ENCODE measurements at places on chromosomes 2 and 18.

- H3K36me3 ChIP-seq, result no peaks in the 10 kb centered on the region
- no peak overlapping the region for H3K4me3 ChIP-seq
- H3K4me1 ChIP-seq, result peaks cover 7% of the 10 kb centered on the region
Measured at GRCh38 chr2:85827879-85828569, 60.8 kb downstream of the ST3GAL5 start.

DNA sequence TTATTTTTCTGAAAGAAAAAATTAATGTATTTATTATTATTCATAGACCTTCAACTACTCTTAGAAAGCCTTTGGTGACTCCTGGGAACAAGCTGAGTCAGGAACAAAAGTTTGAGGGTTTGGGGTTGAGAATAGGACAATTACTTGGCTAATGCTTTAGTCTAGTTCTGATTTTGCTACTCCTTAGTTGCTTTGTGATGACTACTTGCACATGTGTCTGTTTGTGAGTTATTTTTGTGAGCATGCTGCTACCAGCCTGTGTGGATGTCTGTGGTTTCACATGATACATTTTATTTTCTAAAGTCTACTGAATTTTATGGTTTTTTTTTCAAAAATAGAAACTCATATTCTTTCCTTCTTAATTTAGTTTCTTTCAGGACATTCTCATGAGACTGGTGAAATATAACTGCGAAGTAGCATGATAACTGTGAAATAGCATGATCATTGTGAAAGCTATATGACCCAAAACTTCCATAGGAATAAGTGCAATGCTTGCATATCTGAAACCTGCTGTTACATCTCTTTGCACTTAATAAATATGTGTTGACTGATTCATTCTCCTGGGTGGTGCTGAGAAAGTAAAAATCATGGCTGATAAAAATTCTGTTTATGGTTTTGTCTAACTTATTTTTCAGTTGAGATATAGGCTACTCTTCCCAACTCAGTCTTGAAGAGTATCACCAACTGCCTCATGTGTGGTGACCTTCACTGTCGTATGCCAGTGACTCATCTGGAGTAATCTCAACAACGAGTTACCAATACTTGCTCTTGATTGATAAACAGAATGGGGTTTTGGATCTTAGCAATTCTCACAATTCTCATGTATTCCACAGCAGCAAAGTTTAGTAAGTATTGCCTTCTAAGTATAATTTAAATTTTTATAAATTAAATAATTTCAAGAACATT lies 17.9 kb upstream of the IL18R1 start:
- DNase-seq, result no peak
- H3K4me1 ChIP-seq, result no peaks in the 10 kb centered on the region
- H3K27me3 ChIP-seq, result peaks cover 6% of the 10 kb centered on the region
- no peak overlapping the region for H3K4me3 ChIP-seq

DNA sequence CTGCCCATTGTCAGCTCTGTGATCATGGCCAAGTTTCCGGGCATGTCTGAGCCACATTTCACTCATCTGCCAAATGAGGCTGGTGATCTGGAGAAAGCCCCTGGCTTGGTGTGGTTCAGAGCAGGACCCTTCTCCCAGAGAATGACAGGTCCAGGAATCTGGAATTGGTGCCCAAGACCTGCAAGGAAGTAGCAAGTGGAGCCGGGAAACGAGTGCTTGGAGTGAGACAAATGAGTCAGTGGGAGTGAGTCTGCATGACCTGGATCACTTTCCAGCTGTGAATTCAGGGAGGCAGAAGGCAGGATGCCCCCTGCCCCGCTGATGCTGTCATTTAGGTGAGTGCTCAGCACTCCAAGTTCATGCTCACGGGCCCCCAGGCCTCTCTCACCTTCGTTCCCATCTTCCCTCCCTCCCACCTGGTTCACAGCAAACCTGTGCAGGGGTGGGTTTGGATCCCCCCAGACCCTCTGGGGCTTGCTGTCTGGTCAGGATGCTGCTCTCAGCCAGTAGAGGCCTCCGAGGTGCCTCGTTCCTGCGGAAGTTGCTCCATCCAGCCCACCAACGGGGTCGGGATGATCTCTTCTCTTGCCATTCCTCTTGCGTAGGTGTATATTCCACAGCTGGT lies 104.4 kb downstream of the INHBB start:
- H3K4me1 ChIP-seq, result no peaks in the 10 kb centered on the region
- no peak overlapping the region for H3K4me3 ChIP-seq
- no peaks in the 10 kb centered on the region for H3K27me3 ChIP-seq
- H3K27ac ChIP-seq, result no peak overlapping the region
- DNase-seq, result no peak

- H3K4me3 ChIP-seq, result no peak overlapping the region
- no peak for DNase-seq
- H3K27me3 ChIP-seq, result no peaks in the 10 kb centered on the region
- H3K36me3 ChIP-seq, result no peaks in the 10 kb centered on the region
- no peaks in the 10 kb centered on the region for H3K4me1 ChIP-seq
- H3K27ac ChIP-seq, result no peak overlapping the region
Measured at GRCh38 chr2:58416696-58417095, 175.6 kb upstream of the FANCL start.

- H3K4me1 ChIP-seq, result peaks cover 15% of the 10 kb centered on the region
- H3K4me3 ChIP-seq, result peak within 1 kb of the TSS; percentile 52
- H3K27ac ChIP-seq, result no peak within 1 kb of the TSS
- H3K27me3 ChIP-seq, result peaks cover 71% of the 10 kb centered on the region
- no peaks in the 10 kb centered on the region for H3K36me3 ChIP-seq
Measured at GRCh38 chr2:152098496-152099366, at the start of gene CACNB4. CACNB4 (minus strand) TSS chr2:152099044.

- no peaks in the 10 kb centered on the region for H3K27me3 ChIP-seq
- no peak overlapping the region for H3K4me3 ChIP-seq
- peaks cover 12% of the 10 kb centered on the region for H3K4me1 ChIP-seq
Measured at GRCh38 chr2:201833781-201834180, 27.4 kb downstream of the CDK15 start.

- peaks cover 18% of the 10 kb centered on the region for H3K27me3 ChIP-seq
- H3K36me3 ChIP-seq, result no peaks in the 10 kb centered on the region
- DNase-seq, result no peak
- no peak overlapping the region for H3K4me3 ChIP-seq
- H3K27ac ChIP-seq, result no peak overlapping the region
- H3K4me1 ChIP-seq, result no peaks in the 10 kb centered on the region
Measured at GRCh38 chr2:70440621-70441020, 113.0 kb downstream of the TGFA start.

DNA sequence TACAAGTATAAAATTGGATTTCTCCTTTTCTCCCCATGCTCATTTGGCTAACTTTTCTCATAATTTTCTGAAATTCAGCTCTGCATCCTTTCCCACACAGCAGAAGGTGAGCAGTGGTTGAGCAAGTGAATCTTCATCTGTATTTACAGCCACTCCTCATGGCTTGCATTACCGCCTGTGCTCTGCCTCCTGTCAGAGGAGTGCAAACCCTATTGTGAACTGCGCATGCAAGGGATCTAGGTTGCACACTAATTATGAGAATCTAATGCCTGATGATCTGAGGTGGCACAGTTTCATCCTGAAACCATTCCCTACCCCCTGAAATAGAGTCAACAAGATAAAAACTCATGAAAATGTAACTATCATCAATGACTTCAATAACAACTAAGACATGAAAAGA lies 20.0 kb downstream of the ME2 start:
- H3K27me3 ChIP-seq, result no peaks in the 10 kb centered on the region
- H3K4me3 ChIP-seq, result no peak overlapping the region
- DNase-seq, result no peak
- no peak overlapping the region for H3K27ac ChIP-seq
- peaks cover 20% of the 10 kb centered on the region for H3K36me3 ChIP-seq

- no peaks in the 10 kb centered on the region for H3K36me3 ChIP-seq
- peaks cover 19% of the 10 kb centered on the region for H3K4me1 ChIP-seq
- DNase-seq, result peak; percentile 33
- peak overlapping the region; percentile 90 for H3K4me3 ChIP-seq
- peak overlapping the region; percentile 92 for H3K27ac ChIP-seq
- H3K27me3 ChIP-seq, result no peaks in the 10 kb centered on the region
Measured at GRCh38 chr2:224584111-224584784, 915 bp downstream of the CUL3 start.

GRCh38 chr2:88832992-88833389 lies 141.5 kb downstream of the RPIA start:
- peaks cover 57% of the 10 kb centered on the region for H3K27me3 ChIP-seq
- no peaks in the 10 kb centered on the region for H3K4me1 ChIP-seq
- no peaks in the 10 kb centered on the region for H3K36me3 ChIP-seq
- no peak overlapping the region for H3K4me3 ChIP-seq
- DNase-seq, result no peak
- no peak overlapping the region for H3K27ac ChIP-seq

DNA sequence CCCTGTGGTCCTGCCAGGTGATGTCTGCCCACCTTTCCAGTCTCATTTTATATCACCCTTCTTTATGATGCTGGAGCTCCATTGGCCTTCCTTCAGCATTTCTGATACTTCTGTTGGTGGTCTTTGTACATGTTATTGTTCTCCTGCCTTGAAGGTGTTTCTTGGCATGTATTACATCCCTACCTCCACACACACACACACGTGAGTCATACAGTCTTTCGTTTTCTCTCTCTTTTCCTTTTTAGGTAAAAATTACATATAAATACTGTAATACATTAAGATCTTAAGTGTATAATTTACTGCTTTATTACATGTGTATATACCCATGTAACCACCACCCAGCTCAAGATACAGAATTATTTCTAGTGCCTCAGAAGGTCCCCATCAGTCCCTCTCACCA lies 10.2 kb upstream of the ADGRF3 start:
- no peaks in the 10 kb centered on the region for H3K27me3 ChIP-seq
- H3K27ac ChIP-seq, result peak overlapping the region; percentile 41
- DNase-seq, result no peak
- no peaks in the 10 kb centered on the region for H3K36me3 ChIP-seq
- H3K4me1 ChIP-seq, result peaks cover 33% of the 10 kb centered on the region
- H3K4me3 ChIP-seq, result no peak overlapping the region

DNA sequence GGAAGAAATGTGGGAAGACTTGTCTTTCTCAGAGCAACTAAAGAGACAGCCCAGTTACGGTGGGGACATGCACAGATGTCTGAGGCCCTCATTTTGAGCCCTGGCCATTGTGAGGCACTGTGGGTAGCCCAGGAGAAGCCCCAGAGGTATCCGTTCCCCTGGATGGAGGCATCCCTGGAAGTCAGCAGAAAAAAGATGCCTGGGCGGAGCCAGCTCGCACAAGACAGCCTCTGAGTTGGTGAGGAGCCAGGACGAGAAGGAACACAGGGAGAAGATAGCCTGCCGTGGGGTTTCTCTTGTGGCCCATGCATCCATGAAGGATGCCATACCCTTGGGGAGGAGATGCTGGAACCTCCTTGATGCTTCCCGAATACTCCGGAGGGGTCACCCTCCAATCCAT lies 56.9 kb upstream of the SEMA4C start:
- no peak for DNase-seq
- no peaks in the 10 kb centered on the region for H3K27me3 ChIP-seq
- no peak overlapping the region for H3K4me3 ChIP-seq
- peaks cover 15% of the 10 kb centered on the region for H3K4me1 ChIP-seq

GRCh38 chr2:159096901-159097300 lies 128.5 kb downstream of the TANC1 start:
- H3K27ac ChIP-seq, result no peak overlapping the region
- H3K4me3 ChIP-seq, result no peak overlapping the region
- H3K27me3 ChIP-seq, result no peaks in the 10 kb centered on the region
- H3K36me3 ChIP-seq, result no peaks in the 10 kb centered on the region
- no peak for DNase-seq

DNA sequence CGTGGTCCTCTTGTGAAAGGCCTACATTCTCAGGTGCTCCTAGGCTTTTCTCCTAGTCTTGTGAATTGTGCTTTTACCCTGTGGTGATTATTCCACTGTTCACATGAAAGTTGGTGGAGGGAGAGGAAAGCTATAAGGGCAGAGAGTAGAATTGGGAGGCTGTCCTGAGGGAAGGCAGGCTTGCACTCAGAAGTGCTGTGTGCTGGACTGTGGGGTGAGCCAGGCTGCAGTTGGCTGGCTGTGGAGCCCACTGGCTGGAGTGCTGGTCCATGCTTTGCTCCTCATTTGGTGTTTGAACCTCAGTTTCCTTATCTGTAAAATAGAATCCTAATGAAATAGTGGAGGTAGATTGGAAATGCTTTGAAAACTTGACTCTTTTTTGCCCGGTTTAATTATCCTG lies 21.3 kb downstream of the LIMS1 start:
- no peak for DNase-seq
- H3K4me1 ChIP-seq, result peaks cover 6% of the 10 kb centered on the region
- no peak overlapping the region for H3K27ac ChIP-seq
- H3K4me3 ChIP-seq, result no peak overlapping the region

DNA sequence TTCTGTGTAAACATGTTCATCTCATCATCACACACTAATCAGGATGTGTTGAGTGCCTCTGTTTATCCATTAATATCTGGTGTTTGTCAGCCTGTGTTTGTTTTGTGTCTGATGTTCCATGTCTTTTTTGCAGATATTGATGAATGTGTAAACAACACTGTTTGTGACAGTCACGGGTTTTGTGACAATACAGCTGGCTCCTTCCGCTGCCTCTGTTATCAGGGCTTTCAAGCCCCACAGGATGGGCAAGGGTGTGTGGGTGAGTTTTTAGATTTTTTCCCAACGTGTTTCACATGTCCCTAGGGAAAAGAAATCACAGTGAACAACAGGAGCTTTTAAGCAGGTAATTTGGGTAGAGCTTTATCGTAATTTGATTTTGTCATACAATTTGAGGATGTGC lies 133.7 kb upstream of the RASGRP3 start:
- no peaks in the 10 kb centered on the region for H3K4me1 ChIP-seq
- no peak overlapping the region for H3K27ac ChIP-seq
- H3K36me3 ChIP-seq, result no peaks in the 10 kb centered on the region
- no peak for DNase-seq
- H3K4me3 ChIP-seq, result no peak overlapping the region
- H3K27me3 ChIP-seq, result no peaks in the 10 kb centered on the region

DNA sequence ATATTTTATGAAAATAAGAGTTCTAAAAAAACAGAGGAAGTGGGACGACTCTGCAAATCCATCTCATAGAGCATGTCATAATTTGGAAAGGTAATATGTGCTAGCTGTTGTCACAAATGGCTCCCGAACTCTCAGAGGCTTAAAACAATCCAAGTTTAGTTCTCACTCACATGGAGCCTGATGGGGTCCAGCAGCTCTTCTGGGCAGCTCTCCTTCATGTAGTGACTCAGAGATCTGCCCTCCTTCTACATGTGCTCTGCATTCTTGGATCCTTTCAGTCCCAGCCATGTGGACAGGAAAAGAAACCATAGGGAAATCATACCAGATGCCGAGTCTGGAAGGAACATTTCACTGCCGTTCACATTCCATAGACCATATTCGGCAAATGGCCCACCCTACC lies 180.1 kb upstream of the APCDD1 start:
- no peaks in the 10 kb centered on the region for H3K4me1 ChIP-seq
- H3K27ac ChIP-seq, result no peak overlapping the region
- H3K27me3 ChIP-seq, result no peaks in the 10 kb centered on the region
- no peak overlapping the region for H3K4me3 ChIP-seq

DNA sequence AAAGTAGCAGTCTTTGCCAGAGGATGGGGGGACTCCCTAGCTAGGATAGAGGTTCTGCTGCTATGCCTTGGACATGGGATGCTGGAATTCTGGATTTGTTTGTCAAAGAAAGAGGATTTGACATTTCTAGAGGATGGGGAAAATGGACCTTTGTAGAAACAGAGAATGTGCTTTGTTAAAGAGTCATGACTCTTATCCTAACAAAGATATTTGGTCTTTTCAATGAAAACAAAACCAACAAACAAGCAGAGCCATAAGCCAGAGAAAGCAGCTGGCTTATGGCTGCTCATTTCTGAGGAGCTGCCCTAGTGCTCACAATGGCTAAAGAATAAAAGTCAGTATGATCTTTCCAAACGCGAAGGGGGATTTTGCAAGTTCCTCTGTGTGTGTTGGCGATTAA lies 40.8 kb upstream of the MAPRE2 start:
- no peak overlapping the region for H3K4me3 ChIP-seq
- H3K27me3 ChIP-seq, result peaks cover 6% of the 10 kb centered on the region
- DNase-seq, result no peak
- no peak overlapping the region for H3K27ac ChIP-seq
